ENCODE measurements at places on chromosomes 4 and X. TPM values are rescaled to one million over a fixed set of nuclear protein-coding genes. Genes with fewer than 3 reads are reported as not detected.

DNA sequence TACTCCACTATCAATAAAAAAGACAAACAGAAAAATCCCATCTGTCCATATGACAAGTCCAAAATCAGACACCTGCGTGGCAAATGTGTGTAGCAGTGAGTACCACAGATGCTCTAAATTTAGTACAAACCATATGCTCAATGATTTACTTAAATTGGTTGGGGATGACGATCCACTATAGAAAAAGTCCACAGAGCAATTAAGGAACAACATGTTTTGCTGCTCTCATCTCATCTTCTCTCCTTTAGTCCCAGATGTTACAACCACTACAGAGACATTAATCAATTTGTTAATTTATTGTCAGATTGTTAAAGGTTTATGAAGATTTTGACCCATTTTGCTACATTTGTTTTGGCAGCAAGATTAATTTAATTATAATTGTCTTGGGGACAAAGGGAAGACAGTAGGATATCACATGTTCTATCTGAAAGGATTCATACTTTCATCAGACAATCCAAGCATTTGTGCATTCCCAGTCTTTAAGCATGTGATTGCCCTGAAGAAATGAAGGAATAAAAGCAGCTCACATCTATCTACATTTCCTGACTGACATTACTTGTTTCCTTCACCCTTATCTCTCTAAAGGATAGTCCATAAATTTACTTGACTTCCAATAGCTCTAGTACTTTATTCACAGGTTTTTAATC, 2268.1 kb downstream of the PCDH7 start:
- DNase-seq, result no peak

DNA sequence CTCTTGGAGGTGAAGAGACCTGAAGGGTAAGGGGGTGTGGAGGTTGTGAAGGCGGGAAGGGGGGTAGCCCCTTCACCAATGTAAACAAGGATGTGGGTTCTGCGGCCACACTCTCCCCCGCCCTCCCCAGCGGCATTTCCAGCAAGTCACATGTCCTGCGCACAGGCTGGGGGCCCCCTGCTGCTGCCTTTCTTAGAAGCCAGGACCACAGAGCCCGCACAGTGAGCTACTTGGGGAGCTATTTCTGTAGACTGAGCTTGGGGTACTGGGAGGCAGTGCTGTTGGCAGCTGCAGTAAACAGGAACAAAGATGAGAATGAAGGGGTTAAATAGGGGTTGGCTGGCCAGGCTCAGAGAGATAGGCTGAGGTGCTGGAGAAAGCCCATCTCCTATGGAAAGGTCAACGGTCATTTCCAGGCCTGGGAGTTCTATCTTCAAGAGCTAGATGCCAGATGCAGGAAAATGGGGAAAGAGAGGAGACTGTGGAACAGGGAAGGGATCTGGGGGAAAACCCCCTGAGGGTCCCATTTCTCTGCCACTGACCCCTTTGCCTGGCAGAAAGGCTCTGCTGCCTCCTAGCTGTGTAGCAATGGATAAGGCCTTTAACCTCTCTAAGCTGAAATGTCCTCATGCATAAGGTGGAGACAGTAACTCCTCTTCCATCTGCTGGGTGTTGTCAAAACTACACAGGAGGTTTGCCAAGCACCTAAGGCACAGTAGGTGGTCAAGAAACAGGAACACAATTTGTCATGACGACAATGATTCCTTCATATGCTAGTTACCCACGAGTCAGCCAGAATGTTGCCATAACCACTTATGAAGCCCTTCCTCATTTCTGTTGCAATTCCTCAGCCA, 18.5 kb upstream of the PIM2 start:
- peak; percentile 97 for DNase-seq

DNA sequence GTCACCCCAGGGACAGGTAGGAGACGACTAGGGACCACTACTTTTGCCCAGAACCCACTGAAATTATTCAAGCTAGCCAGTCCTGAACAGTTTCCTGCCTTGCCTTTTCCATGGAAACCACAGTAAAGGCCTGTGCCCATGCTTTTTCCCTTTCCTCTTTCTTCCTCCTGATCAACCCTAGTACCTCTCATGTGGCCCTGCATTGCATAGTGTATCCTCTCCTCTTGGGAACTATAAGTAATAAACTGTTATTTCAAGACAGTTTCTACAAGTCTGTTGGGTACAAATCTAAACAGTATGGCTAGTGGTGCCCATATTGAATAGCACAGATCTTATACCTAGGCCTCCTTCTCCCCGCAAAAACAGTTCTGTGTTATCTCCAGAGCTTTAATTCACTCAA, 14.5 kb downstream of the CISD2 start:
- no peak for DNase-seq

DNA sequence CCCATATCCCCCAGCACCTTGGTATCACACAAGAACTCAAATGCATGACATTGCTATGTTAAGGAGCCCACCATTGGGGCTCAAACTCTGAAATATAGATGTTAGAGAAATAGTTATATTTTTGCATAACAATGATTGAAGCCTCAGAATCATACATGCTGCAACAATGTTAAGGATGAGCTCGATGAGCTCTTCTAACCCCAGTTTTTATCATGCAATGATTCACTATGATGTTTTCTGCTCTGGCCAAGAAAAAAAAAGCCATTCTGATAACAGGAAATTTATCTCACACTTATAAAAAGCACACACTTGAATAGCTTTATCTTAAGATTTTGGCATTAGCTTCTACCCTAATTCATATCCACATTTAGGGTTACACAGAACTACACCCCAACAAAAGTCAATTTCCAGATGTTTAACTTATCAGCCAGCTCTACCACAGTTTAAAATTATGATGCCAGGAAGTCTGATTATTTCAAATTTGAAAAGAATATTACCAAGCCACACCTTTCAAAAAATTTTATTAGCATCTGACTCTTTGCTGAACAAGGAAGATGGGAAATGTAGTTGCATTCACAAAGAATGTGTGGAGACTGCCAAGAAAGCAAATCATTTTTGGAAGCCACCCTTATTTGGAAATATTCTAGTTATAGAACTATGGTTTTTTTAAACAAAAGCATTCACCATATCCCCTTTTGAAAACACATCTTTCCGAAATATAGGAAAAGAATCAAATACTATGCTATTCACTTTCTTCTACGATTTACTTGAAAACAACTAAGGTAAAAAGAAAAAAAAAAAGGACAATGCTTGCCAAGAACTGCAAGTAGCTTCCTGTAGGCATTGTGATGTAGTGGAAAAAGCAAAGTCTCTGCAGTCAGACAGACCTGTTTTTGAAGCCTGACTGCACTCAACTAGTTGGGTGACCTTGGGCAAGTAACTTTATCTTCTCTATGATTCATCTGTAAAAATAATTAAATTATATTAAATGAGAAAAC, 100.8 kb upstream of the PLS3 start:
- DNase-seq, result no peak

- no peak for DNase-seq
Measured at GRCh38 chr4:22463179-22463578, 52.7 kb downstream of the ADGRA3 start.

GRCh38 chrX:11546917-11547316, 118.8 kb downstream of the ARHGAP6 start:
- no peak for DNase-seq

The CXCL1 gene
- total RNA-seq, result not detected

The TRIM60 gene
- not detected for total RNA-seq

The PDE5A gene
- total RNA-seq, result 1.6 TPM

Data from T-cell (primary cell).